ENCODE measurements at places on chromosomes 12 and 14.

DNA sequence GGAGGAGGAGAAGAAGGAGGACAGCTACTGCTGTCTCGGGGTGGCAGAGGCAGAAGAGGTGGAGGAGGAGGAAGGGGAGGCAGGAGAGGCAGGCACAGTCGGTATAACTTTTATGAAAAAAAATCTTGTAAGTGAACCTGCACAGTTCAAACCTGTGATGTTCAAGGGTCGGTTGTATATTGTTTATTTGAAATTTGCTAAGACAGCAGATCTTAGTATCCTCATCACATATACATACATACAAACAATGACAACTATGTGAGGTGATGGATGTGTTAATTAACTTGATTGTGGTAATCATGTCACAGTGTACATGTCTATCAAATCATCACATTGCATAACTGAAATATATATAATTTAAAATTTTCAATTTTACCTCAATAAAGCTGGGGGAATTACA, 19.0 kb downstream of the ACTN1 start:
- DNase-seq: no peak

GRCh38 chr12:74514098-74514872, 23.4 kb upstream of the ATXN7L3B start:
- DNase-seq: no peak

DNA sequence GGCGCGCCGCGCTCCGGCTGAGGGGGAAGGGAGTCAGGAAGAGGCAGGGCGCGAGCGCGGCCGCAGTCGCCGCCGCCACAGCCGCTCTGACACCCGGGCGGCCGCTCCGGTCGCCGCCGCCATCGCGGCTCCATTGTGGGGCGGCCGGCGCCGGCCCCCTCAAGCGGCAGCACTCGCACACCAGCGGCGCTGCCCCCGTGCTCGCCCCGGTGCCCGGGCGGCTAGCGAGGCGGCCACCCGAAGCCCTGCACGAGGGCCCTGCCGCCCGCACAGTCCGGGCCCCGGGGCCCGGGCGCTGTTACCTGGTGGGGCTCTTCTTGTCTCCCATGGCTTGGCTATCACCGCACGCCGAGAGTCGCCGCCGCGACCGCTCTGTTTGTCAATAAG, 202 bp downstream of the YAF2 start:
- no peak for DNase-seq

- DNase-seq: no peak
Observed at GRCh38 chr14:24216345-24216699, 456 bp upstream of the MDP1 start.

GRCh38 chr14:87066221-87066817, 926.7 kb downstream of the GALC start:
- DNase-seq: no peak

DNA sequence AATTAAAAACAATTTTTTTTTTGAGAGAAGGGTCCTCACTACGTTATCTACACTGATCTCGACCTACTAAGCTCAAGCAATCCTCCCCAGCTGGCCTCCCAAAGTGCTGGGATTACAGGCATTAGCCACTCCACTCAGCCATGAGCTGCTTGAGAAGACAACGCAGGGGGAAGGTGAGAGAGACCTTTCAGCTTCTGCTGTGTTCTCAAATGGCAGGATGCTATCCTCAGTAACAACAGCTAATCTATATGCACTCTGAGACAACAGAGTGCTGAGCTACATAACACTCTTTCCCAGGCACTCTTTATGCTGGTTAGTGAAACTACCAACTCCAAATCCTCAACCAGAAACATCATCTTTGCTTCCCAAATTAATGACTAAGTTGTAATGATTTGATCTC, 526.1 kb downstream of the CCER1 start:
- DNase-seq: no peak

- DNase-seq: no peak
Observed at GRCh38 chr14:94447206-94447605, 5.4 kb downstream of the SERPINA11 start.

GRCh38 chr12:52892207-52892852, 12.5 kb downstream of the KRT8 start:
- no peak for DNase-seq

DNA sequence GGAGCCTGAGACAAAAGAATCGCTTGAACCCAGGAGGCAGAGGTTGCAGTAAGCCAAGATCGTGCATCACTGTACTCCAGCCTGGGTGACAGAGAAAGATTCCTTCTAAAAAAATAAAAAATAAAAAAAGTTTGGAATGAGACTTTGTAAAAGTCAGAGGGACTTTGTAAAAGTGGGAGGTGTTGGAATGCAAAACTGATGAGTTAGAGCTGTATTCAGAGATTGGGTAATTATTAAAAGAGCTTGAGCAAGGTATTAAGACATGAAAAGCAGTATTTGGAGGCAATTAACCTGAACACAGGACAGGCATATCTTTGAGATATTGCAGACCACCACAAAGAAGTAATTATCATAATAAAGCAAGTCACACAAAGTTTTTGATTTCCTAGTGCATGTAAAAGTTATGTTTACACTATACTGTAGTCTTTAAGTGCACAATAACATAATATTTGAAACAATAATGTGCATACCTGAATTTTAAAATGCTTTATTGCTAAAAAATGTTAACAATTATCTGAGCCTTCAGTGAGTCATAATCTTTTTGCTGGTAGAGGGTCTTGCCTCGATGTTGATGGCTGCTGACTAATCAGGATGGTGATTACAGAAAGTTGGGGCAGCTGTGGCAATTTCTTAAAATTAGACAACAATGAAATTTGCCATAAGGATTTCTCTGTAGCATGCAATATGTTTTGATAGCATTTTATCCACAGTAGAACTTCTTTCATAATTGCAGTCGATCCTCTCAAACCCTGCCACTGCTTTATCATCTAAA, 33.1 kb downstream of the PHLDA1 start:
- DNase-seq: no peak

GRCh38 chr12:113115455-113116126, 20.0 kb downstream of the RASAL1 start:
- no peak for DNase-seq

- DNase-seq: no peak
Observed at GRCh38 chr12:76554405-76555230, 5.0 kb downstream of the OSBPL8 start.

Data from NCI-H2081 treated with DMSO at 0.1 percent for 48 hours (cell line).